ENCODE measurements at places on chromosomes 1 and 21.
A peak's percentile ranks its signal among the peaks of the same experiment; 100 is the strongest.

DNA sequence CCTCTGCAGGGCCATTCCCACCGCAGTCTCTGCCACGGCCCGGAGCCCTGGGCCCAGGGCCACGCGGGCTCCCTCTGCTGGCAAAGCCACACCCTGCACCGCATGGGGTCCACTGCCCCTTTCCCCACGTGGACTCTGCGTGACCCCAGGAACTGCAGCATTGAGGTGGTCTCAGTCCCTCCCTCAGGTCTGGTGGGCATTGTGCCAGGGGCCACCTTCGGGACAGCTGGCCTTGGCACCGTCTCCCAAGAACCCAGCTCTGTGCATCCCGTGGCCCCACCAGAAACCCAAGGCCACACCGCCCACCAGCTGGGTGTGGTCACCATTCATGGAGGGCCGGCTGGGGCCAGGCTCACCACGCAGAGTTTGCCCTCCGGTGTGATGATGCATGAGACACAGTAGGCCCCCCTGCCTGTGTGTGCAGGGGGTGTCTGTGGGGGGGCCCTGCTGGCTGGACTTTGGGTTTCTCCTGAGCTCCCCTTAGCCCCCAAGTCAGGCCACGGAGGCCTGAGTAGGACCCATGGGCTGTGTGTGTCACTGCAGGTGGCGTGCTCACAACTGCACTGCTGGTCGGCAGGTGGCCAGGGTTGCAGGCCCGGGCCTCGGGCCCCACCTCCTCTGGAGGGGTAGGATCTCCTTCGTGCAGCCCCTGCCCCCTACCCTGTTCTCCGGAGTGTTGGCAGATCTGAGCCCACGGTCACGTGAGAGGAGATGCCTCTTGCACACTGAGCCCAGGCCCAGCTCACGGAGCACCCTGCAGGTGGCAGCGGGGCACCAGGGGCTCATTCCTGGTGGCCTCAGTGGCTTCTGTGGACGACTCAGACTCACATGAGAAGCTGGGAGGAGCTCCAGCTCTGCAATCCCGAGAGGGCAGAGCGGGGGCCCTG, 5.8 kb downstream of the VWA1 start:
- peak; percentile 27 for DNase-seq

- no peak for DNase-seq
Observed at GRCh38 chr1:235657269-235657668, 7.7 kb upstream of the GNG4 start.

DNA sequence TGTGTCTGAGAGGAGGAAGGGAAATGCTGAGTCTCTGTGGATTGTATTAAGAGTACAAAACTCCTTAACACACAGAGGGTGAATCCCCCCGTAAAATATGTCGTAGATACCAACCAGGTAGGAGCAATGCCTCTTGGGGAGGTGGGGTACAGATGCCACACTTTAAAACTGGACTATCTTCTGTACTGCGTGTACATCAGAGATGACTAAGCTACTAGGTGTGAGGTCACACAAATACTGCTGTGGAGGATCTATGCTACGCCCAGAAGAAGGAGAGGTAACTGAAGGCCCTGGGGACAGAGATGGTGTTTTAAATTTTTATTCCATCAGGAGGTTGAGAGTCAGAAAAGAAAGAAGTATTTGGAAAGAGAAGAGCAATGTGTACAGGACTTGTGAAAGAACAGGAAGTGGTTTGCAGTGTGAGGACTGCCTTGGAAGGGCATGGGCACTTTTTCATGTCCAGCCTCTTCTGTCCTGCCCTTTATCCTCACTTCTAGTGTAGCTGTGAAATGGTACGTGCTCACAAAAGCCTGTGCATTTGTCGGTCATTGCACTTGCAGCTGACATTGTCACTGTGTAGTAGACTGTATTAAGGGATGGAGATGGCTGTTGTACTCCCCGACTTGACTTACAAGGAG, 287.8 kb upstream of the CHRM3 start:
- no peak for DNase-seq

DNA sequence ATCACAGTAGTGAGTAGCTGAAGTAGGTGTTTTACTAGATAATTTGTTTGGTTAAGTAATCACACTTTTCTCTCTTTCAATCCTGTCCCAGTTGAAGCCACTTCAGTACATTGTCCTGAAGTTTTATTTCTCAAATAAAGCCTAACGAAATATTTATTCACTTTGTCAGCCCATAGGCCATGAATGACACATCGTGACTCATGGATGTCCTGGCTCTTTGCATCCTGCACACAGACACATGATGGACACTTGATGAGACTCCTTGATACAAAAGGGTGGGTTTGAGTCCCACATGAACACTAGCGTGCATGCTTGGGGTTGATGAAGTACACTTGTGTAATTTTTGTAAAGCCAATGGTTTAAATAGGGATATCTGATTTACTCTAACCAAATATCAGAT, 22.7 kb upstream of the LAMC2 start:
- DNase-seq: no peak

- DNase-seq: no peak
Observed at GRCh38 chr1:16249596-16250241, 12.7 kb upstream of the CPLANE2 start.

GRCh38 chr1:12661606-12662219, 17.8 kb downstream of the AADACL4 start:
- DNase-seq: no peak

DNA sequence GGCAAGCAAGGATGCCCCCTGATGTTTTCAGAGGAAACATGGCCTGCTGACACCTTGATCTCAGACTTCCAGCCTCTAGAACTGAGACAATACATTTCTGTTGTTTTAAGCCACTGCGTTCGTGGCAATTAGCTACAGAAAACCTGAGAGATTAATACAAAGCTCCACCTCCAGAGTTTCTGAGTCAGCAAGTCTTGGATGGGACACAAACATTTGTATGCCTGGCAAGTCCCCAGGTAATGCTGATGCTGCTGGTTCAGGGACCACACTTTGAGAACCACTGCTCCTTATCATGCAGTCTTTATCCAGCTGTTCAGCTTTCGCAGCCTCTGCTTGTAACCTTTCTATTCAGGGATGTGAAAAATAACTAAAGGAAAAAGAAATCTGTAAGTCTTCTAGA, 565.7 kb upstream of the PLXNA2 start:
- no peak for DNase-seq

DNA sequence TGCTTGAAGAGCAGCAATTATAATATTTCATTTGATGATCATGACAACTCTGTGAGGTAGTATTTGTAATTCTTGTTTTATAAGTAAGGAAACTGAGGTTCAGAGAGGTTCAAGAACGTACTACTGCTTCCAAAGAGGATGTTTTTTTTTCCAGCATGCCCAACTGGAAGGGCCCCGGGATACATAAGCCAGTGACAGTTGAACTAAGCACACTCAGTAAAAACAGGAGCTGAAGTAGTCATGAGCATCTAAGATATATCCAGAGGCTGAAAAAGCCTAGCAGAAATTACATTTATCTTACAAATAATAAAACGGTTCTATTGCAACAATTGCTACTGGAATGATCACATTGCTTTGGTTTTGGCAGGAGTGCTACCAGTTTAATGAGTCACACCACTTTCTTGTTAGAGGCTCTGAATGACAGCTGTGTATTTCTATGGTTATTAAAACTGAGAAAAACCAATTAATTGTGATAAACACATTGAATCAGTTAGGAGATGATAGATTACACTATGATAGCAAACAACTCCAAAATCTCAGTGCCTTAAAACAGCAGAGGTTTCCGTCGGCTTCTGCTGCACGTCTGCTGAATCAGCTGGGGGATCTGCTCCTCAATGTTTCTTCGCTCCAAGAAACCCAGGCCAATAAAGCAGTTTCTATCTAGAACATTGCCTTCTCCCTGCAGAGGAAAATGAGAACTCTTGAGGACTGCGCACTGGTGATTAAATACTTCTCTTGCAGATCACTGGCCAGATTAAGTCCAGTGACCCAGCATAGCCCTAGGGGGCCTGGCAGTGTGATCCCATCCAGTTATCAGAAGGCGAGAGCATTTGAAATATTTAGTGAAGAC, 522.7 kb downstream of the PLPP3 start:
- DNase-seq: no peak

DNA sequence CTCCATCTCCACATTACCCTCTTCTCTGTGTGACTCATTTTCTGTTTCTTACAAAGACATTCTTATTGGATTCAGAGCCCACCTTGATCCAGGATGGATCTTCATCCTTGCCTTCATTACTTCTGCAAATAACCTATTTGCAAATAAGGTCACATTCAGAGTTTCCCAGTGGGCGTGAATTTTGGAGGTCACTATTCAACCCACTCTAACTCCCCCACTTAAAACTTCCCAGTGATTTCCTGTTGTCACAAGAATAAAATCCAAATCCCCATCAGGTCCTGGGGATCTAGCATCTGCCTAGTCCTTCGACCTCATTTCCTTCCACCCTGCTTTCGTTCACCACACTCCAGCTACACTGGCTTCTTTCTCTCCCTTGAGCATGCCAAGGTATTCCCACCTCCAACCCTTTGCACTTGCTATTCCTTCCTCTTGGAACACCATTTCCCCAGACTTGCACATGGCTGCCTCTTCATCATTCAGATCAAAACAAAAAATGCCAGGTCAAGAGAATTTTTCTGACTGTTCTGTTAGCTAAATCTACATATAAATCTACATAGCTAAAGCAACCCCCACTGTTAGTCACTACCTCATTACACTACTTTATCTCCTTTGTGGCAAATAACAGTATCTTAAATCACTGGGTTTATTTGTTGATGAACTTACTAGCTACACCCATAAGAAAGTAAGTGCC, 187.2 kb downstream of the TOMM20 start:
- no peak for DNase-seq

- DNase-seq: no peak
Observed at GRCh38 chr1:171226747-171227370, 21.4 kb upstream of the FMO1 start.

DNA sequence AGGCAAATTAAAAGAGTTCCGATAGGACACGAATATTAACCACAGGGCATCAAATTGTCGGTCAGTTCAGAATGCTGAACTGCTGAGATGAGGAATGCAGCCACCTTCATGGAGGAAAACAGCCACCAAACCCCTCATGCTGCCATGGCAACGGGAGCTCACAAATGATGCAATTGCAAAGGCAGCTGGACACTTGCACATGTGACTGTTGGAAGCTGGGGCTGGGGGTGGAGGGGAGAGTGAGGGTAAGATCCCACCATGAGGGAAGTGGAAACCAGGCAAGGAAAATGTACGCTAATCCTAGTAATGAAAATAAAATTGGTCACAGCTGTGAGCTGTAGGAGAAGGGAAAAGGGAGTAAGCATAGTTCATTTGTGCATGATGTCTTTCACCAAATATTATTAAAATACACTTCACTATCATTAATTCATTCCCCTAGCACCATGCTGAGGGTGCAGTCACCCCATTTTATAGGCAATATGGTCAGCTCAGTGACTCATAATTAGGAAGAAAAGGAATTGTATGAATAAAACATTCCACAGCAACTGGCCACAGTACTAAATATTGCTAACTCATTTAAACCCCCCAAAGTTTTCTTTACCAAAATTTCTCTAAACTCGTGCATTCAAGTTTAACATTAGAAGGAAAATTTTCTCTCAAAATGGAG, 15.3 kb downstream of the BECN2 start:
- no peak for DNase-seq

GRCh38 chr1:183689762-183690204, 36.7 kb upstream of the APOBEC4 start:
- DNase-seq: no peak

- DNase-seq: no peak
Observed at GRCh38 chr1:195766709-195767108, 841.5 kb downstream of the KCNT2 start.

- DNase-seq: no peak
Observed at GRCh38 chr1:193592317-193592716, 405.9 kb upstream of the B3GALT2 start.

DNA sequence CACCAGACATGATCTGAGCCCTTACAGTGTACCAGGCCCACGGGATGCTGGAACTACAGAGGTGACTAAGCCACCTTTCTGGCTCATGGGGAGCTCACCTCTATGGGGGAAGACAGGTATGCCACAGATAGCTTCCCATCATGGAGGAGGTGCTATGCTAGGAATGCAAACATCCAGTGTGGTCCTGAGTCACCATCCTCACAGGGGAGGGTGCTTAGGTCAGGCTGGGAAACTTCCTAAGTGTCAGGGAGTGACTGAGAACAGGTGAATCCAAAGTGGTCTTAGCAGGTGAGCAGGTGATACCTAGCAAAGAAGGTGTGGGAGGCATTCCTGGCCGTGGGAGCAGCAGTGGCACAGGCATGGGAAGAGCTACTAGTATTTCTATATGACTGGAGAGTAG, 8.6 kb upstream of the RASSF5 start:
- no peak for DNase-seq
